CD14-positive monocyte (primary cell): ENCODE measurements at places on chromosomes 4 and X. TPM values are rescaled to one million over a fixed set of nuclear protein-coding genes. Genes with fewer than 3 reads are reported as not detected.
A peak's percentile ranks its signal among the peaks of the same experiment; 100 is the strongest.

DNA sequence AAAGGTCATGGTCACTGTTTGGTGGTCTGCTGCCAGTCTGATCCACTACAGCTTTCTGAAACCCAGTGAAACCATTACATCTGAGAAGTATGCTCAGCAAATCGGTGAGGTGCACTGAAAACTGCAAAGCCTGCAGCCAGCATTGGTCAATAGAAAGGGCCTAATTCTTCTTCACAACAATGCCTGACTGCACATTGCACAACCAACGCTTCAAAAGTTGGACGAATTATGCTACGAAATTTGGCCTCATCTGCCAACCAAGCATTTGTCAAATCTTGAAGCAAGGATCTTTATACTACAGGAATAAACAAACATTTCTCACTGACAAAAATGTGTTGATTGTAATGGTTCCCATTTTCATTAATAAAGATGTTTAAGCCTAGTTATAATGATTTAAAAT is 90.4 kb downstream of the EIF4E start:
- no peaks in the 10 kb centered on the region for H3K4me1 ChIP-seq
- H3K4me3 ChIP-seq, result no peak overlapping the region
- H3K36me3 ChIP-seq, result no peaks in the 10 kb centered on the region
- DNase-seq, result no peak
- H3K27ac ChIP-seq, result no peak overlapping the region

DNA sequence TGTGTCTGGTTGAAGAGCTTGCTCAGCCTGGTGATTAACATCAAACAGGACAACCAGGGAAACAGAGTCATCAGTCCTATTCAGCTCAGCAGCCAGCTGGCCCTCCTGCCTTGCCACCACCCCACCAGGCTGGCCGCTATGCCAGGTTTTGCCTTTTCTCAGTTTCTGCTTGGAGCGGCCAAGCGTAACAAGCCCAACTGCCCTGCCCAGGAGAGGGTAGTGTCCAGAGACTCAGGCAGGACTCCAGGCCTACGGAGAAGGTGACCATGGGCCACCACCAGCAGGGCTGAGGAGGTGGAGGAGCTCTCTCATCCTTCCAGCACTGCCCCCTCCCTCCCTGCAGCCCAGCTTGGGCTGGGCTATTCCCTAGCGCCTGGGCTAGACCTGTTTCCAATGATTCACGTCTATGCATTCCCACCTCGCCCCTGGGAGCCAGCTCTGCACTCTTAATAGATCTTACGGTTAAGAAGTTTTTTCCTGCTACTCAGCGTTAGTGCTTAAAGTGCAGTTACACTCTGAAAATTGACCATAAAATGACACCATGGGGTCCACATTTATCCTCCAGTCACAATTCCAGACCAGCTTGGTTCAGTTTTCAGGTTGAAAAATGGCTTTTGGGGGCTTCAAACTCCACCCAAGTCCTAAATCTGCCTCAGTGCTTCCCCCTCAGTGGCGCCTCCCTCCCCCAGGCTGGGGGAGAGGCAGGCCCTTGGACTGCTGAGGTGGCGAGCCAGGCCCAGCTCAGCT is 124.0 kb upstream of the PJA1 start:
- no peak overlapping the region for H3K4me3 ChIP-seq
- DNase-seq, result no peak
- H3K4me1 ChIP-seq, result peaks cover 7% of the 10 kb centered on the region
- no peaks in the 10 kb centered on the region for H3K36me3 ChIP-seq
- no peak overlapping the region for H3K27ac ChIP-seq
- H3K27me3 ChIP-seq, result no peaks in the 10 kb centered on the region

GRCh38 chr4:6920171-6920570 is 10.5 kb downstream of the TBC1D14 start:
- H3K4me1 ChIP-seq, result peaks cover 62% of the 10 kb centered on the region
- H3K27ac ChIP-seq, result no peak overlapping the region
- peaks cover 32% of the 10 kb centered on the region for H3K36me3 ChIP-seq
- H3K27me3 ChIP-seq, result no peaks in the 10 kb centered on the region
- no peak for DNase-seq

Gene LNX1
- not detected in 2 replicates for polyA plus RNA-seq

DNA sequence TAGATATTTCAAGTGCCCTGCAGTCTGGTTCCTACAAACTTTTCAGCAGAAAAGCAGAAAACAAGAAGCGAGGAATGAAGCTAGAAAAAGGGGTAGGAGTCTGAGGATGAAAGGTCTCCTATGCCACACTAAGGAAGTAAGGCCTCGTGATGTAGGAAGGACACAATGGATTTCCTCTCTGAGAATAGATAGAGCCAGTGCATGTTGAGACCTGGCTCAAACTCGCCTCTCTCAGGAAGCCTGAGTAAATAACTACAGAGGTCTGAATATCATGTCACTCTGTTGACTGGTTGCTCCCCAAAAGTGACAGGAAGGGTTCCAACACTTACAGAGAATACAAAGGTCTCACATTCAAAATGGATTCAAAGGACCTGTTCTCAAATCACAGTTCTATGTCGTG is 93.3 kb downstream of the GRIA3 start:
- no peak for DNase-seq
- no peaks in the 10 kb centered on the region for H3K27me3 ChIP-seq
- no peak overlapping the region for H3K4me3 ChIP-seq
- no peaks in the 10 kb centered on the region for H3K36me3 ChIP-seq

Gene KIF4A
- not detected for polyA plus RNA-seq

GRCh38 chrX:68594769-68595168 is 52.7 kb upstream of the STARD8 start:
- no peaks in the 10 kb centered on the region for H3K27me3 ChIP-seq
- no peak overlapping the region for H3K27ac ChIP-seq
- no peak overlapping the region for H3K4me3 ChIP-seq
- no peaks in the 10 kb centered on the region for H3K36me3 ChIP-seq
- no peaks in the 10 kb centered on the region for H3K4me1 ChIP-seq
- no peak for DNase-seq

Gene TLR1
- 23.2 and 49.8 TPM in 2 replicates for polyA plus RNA-seq

DNA sequence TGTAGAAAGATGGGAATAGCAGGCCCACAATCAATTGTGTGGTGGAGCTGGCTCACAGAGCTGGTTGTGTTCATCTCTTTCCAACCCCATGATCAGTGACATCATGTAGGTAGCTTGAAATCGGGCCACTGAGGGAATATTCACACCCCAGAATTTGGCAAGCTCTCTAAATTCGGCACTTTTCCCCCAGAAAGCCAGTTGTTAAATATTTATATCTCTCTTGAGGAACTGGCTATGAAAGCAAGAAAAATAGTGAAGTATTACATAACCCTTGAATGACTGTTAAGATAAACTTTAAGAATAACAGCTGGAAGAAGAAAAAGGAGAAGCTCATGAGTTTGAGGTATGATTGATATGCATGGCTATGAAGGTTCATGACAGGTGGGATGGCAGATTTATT is 38.9 kb downstream of the GPRIN3 start:
- no peaks in the 10 kb centered on the region for H3K36me3 ChIP-seq
- no peaks in the 10 kb centered on the region for H3K27me3 ChIP-seq
- H3K4me1 ChIP-seq, result peaks cover 22% of the 10 kb centered on the region
- DNase-seq, result peak; percentile 18
- no peak overlapping the region for H3K27ac ChIP-seq
- H3K4me3 ChIP-seq, result no peak overlapping the region

DNA sequence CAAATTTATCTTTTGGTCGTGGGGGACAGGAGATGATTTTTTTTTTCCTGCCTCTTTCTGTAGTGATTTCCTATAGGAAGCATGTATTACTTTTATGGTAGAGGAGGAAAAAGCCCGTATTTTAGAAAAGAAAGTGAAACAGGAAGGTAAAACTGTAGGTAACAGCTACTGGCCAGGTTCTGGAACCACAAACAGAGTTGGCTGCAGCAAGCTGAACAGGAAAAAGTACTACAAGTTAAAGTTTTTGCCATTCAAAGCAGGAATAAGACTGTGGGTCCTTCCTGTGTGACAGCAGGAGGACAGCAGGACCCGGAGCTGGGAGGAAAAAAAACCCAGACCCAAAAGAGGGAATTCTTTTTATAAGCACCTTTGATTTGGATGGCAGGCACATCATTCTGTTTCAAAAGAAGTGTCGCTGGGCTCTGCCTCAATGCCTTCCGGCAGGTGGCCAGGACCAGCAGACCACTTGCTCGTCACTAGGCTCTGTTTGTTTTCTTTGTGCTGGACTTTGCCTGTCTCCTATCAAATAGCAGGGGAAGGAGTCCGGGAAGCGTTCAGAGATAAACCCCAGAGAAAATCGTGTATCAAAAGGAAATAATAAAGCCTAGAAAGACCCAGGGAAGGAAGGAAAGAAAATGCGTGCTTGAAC is 277.9 kb downstream of the ADGRA3 start:
- H3K36me3 ChIP-seq, result no peaks in the 10 kb centered on the region
- H3K27me3 ChIP-seq, result no peaks in the 10 kb centered on the region
- no peak overlapping the region for H3K27ac ChIP-seq
- no peak overlapping the region for H3K4me3 ChIP-seq
